Fibroblast of skin of left quadriceps (primary cell): ENCODE measurements at places on chromosomes 2 and 18.
A peak's percentile ranks its signal among the peaks of the same experiment; 100 is the strongest.

- DNase-seq, result no peak
Observed at GRCh38 chr2:241095594-241096290, 6.3 kb downstream of the MTERF4 start.

DNA sequence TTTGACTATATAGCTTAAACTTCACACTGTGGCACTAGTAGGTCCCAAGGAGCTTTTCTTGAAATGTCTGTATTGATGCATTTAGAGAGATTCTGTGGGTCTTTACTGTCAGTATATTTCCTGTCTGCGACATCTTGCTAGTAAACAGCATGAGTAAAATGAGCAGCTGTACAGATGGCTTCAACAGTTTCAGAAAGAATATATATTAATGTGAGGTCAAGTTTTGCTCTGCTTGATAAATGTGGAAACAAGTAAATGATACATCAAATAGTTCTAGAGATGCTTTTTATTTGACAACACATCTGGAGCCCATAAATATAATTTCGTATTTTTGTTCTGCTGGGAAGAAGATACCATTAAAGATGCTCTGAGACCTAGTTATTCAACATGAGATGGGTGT is 310.9 kb upstream of the COL3A1 start:
- no peak for DNase-seq

DNA sequence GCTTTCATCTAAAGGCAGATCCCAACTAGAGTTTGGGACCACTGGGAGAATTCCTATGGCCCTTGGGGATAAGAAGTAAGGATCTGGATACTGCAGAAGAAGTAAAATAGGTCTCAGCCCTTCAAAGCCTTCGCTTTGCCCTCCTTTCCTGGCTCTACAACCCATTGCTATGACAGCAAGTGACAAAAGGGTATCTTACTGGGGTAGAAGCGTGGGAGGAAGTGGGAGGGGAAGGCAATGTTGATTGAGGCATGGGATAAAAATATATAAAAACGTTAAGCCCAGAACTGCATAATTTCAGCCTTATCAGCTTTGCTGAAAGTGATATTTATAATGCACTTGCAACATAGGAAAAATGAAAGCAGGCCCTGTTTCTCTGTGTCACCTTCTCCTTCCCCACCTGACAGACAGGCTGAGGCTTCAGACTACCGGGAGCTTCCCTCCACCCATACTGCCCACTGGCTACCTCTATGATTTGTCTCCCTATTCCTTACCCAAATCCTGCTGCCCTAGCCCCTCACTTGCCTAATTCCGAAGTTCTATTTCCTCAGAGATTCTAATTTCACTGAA is 14.9 kb upstream of the SOS1 start:
- no peak for DNase-seq

DNA sequence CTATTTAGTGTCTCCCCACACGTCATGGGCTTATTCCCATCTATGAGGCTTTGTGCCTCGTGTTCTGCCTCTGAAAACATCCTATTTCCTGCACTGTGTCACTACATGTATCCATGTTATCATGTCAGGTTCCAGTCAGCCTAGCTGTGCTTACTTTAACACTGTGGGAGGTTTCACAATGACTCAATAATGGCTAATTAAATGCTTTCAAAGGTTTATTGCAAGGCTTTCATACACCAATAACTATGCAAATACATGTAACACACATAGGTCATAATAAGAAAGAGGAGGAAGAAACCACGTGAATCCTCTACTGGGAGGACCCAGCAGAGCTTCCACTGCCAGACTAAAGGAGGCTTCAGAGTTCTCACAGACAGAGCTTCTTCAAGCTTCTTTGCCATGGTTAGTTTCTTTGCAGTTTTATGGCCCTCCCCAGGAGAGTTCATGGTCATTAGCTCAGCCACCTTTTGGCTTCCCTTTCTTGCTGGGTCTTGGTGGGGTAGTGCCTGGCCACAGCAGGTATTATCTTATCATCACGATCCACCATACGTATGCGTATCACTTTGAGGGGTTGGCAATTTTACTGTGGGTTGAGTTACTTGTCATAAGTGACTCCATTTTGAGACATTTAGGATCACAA is 5.1 kb upstream of the COLEC12 start:
- DNase-seq, result no peak

DNA sequence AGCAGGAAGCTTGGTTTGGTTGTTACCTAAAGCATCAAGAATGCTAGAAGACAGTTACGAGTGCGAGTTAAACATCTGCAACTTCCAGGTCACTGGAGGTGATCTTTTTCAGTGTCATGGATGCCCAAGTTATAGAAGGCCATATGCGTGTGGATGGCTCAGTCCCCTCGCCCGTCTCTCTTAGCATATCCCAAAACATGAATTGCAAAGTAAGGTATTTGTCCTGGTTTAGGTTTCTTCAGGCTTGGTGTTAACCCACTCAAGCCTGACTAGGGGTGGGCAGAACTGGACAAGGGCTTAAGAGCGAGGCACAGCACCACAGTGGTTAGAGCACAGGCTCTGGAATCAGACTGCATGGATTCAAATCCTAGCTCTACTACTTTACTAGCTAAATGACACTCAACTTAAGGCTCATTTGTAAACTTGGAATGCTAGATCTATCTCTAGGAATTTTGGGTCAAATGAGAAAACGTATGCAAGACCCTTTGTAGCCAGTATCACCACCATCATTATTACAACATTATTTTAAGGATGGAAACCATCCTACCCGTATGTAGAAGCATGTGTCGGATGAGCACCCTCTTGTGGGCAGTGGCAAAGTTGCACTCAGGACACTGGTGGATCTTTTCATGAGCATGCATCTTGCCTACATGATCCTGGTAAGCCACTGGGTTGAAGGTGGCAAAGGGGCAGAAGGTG is 11.2 kb downstream of the ZNF142 start:
- peak; percentile 21 for DNase-seq

GRCh38 chr2:74206180-74206688 is 7.8 kb downstream of the MTHFD2 start:
- DNase-seq, result no peak

DNA sequence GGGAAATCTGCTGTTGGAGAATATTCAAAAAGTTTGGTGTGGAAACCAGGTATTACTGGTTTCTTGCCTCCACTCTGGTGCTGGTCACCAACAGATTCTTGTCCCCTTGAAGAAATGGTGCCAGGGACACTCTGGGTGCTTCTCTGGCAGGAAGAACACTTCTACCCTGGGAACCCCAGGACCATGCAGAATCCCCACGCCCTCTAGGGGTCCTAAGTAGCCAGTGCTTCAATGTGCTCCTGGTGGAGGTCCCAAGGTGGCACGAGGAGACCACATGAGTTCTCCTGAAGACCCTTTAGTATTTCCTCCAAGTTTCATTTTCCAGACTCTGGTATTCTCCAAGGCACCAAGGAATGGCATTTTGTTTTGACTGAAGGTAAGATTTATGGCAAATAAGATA is 380.6 kb downstream of the TSN start:
- DNase-seq, result no peak

- DNase-seq, result no peak
Observed at GRCh38 chr2:11385847-11386246, 41.4 kb upstream of the ROCK2 start.

DNA sequence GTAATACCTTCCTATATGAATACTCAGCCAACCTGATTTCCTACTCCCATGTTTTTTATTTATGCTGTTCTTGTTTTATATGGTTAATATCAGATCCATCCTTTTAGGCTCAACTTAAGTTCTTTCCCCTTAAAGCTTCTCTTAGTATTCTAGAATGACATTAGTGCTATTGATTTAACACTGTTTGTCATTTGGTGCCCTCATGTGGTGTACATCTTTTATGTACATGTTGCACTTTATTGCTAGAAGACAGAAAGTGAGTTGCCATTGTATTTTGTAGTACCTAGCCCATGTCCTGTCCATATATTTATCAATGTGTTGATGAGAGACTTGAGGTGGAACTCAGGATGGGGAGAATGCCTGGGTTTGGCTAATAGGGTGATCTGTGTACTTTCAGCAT is 2.5 kb downstream of the HTRA2 start:
- peak; percentile 30 for DNase-seq

DNA sequence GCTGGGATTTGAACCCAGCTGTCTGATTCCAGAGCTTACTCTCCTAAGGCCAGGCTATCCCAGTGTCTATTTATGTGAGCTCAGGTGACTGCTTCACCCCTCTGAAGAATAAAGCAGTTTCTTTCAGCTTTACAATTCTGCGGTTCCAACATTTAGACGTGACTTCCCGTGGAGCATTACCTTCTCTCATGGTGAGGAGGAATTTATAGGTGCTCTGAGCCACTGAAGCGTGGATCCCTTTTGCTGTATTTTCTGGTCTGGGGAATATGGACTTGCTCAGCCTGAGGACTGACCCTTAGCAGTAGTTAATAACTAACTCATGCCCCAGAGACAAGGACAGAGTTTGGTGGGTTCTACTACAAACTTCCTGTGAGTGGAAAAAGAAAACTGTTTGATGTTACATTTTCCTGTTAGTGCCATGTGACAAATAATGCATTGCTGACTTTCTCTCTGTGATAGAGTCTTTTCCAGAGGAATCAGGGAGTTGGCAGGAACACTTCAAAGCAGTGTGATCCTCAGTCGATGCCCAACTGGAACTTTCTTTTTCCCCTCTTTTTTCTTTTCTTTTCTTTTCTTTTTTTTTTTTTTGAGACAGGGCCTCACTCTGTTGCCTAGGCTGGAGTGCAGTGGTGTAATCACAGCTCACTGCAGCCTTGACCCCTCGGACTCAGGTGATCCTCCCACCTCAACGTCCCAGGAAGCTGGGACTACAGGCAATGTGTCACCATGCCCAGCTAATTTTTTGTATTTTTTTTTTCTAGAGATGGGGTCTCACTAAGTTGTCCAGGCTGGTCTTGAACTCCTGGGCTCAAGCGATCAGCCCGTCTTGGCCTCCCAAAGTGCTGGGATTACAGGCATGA is 21.9 kb downstream of the CASP10 start:
- no peak for DNase-seq

GRCh38 chr2:18721038-18721922 is 131.9 kb upstream of the NT5C1B start:
- DNase-seq, result no peak

DNA sequence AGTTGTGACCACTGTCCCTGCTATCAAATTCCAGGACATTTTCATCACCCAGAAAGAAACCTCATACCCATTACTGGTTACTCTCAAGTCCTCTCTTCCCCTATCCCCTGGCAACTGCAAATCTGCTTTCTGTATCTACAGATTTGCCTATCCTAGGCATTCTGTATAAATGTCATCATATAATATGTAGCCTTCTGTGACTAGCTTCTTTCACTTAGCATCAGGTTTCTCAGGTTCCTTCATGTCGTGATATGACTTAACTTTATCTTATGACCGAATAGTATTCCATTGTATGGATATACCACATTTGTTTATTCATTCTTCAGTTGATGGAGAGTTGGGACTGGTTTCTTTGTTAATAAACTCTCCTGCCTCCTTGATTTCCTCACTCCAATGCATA is 60.5 kb downstream of the PMAIP1 start:
- DNase-seq, result no peak

GRCh38 chr2:6999211-6999877 is 82.1 kb downstream of the RNF144A start:
- no peak for DNase-seq

DNA sequence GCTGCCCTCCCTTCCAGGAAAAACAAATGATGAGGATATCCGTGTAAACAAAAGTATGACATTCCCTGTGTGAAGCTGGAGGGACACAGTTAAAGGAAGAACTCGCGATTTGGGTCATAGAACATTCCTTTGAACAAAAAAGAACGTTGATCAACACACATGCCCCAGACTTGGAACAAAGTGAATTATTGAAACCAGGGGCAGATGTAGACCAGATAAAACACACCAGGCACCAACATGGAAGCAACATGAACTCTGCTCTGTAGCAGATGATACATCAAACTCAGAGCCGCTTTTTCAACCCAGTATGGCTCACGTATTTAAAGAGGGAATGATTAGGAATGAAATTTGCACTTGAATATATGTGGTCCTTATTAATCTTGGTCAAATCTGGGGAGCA is 206.5 kb downstream of the TMEM182 start:
- DNase-seq, result no peak

- no peak for DNase-seq
Observed at GRCh38 chr2:12302140-12302539, 414.6 kb upstream of the TRIB2 start.

DNA sequence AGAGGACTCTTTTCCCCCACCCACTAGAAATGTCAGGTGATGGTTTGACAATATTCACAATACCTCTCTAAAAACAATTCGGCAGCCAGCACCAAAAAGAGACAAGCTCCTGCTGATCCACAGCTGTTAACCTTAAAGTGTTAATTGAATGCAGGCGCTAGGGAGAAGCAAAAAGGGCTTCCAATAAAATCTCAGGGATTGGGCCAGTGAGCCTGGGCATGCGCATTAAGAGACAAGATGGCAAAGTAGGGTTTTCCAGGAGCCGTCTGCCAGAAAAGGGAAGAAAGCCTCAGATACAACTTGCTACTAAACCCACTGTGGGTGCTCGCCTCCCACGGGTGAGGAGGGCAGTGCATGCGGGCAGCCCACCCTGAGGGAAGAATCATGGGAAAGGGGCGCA is 98.8 kb downstream of the HS6ST1 start:
- DNase-seq, result no peak

DNA sequence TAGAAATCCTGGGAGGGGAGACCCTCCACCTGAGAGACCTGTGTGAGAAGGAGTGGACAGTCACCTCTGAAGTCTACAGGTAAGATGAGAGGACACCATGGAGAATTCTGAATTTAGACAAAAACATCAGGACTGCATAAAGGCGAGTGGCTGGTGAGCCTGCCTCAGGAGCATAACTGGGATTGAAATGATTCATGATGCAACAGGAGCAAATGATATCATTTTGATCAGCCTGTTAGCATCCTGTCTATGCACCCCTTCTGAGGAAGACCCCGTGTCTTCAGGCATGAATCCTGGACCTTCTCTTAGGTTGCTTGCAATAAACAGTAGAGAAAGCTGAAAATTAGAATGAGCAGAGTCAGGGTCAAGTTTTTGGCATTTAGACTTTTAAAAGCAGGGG is 245.8 kb downstream of the ETAA1 start:
- no peak for DNase-seq
